ENCODE measurements at places on chromosomes 3 and 15.

DNA sequence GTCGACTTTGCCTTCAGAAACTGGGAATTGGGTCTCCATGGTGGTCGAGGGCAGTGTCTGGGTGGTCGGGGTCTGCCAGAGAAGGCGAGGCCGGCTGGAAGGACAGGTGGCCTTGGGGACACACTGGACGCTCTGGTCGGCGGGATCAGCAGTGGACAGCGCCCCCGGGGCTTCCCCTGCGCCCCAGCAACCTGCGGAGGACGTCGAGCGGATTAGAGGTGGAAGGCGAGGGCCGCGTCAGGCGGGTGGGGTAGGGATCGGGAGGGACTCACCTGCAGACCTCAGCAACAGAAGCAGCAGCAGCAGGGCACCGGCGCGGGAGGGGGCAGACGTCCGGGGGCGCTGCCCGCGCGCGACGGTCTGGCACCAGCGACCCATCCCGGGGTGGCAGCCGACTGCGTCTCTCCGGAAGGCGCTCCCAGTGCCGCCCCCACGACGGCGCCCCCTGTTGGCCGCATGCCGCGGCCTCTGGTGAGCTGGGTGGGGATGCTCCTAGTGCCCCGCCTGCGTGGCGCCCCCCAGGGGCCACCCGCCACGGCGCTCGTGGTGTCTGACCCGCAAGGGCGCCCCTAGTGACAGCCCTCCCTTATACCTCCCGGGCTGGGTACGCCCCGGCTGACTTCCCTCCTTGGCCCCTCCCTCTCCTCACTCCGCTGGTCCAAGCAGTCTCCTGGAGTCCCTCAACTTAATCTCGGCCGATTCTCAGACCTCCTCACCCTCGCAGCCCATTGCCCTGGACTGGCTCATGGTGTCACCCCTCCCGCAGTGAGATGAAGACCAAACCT lies at the start of gene PRSS50:
Gene PRSS50 (minus strand): TSS at position 423 of the 785 bp plus-strand sequence. CDS start 45 bp downstream, at position 378.
- no peak for DNase-seq

DNA sequence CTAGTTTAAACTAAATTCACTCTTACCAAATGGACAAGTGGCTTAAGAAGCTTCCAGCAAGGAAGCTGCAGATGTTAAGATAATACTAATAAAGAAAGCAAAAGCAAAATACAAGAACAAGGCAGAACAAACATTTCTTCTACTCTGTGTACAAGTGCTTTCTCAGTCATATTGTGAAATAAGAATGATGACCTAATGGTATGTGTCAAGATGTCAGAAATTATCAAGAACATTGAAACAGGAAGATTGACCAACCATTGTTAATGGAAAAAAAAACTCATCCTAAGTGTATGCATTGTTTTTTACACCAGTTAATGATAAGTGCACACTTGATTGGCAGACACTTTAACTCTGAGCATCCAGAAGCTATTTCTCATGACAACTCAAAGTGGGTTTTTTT lies 65.4 kb upstream of the P2RY1 start:
- DNase-seq = no peak

DNA sequence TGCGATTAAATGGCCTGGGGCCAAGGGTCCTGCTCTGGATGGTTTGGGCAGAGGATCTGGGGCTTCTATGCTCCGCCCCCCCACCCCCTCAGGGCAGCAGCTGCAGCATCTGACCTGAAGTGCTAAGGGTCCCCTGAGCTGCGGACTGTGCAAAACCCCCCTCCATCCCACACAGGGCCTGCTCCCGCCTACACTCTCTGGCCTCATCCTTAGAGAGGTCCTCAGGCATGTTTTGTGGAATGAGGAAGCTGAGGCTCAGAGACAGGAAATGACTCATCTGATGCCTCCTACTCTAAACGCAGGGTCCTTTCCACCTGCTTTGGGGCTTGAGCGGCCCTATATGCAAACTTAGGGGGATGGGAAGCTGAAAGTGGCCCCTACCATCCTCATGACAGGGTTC lies 59.5 kb upstream of the CTSH start:
- DNase-seq = no peak

- no peak for DNase-seq
These were observed 137.5 kb upstream of the FOXB1 start for GRCh38 chr15:59866642-59867041.

DNA sequence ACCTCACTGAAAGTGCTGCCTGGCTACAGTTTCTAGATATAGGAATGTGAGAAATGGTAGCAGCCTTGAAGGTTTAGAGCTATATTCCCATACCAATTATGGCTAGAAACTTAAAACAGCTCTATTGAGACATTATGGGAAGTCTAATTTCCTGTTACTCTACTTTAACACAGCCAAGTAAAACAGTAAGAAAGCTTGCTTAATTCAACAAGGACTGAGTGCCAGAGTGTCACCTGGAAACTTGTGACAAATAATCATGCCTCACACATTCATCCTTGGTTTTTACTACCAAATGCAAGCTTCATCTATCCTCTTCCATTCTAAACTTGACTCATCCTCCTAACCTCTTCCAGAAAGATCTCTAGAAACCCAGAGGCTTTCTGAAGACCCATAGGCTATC lies 41.7 kb downstream of the UBE3A start:
- DNase-seq = no peak

DNA sequence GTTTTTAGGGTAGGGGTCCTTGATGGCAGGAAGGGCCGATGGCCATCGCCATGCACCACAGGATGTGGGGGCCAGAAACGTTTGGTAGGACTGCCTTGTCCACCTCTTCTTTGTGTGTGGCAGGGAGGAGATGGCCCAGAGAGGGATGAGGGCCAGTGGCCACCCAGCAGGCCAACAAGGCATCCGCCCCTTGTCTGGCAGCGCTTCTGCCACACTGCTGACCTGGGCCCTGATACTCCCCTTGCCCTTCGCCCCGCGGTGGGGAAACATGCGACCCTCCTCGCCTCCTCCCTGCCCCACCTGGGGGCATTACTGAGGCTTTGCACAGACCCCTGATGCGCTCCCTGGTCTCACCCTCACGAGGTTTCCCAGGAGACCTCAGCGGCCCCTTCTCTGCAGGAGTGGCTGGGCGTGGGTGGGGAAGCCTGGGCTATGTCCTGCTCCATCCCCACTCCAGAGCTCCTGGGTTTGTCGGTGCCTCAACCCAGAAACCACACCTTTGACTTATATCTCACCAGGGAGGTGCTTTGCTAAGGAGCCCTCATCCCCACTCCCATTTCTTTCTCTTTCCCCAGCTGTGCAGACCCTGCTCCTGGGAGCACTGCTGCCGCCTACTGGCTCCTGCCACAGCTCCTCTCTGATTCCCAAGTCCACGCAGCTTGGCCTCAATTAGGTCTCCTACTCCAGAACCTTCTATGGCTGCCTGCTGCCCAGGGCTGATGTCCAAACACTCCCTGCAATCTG lies 38.7 kb downstream of the FEM1B start:
- no peak for DNase-seq

Data from activated naive CD4-positive, alpha-beta T cell (primary cell).